Epithelial cell of esophagus (primary cell): ENCODE measurements at places on chromosomes 7 and 10.

GRCh38 chr7:107672183-107672582 is 11.6 kb downstream of the SLC26A4 start:
- DNase-seq = no peak

DNA sequence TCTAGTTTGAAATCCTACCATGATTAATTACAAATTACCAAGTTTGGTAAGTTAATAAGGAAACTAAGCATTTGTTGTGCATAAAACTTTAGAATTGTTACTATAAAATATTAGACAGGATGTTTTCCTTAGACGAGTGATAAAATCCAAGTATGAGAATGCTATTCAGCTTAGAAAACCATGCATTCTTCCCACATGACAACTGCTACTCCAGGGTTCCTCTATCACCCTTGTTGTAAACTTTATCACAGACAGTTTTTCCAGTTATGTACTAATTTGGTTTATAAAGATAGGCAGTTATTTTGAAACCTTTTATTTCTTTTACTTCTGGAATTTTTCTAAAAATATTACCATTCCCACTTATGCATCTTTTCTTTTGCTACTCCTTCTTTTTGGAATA is 52.0 kb downstream of the SIRT1 start:
- no peak for DNase-seq

DNA sequence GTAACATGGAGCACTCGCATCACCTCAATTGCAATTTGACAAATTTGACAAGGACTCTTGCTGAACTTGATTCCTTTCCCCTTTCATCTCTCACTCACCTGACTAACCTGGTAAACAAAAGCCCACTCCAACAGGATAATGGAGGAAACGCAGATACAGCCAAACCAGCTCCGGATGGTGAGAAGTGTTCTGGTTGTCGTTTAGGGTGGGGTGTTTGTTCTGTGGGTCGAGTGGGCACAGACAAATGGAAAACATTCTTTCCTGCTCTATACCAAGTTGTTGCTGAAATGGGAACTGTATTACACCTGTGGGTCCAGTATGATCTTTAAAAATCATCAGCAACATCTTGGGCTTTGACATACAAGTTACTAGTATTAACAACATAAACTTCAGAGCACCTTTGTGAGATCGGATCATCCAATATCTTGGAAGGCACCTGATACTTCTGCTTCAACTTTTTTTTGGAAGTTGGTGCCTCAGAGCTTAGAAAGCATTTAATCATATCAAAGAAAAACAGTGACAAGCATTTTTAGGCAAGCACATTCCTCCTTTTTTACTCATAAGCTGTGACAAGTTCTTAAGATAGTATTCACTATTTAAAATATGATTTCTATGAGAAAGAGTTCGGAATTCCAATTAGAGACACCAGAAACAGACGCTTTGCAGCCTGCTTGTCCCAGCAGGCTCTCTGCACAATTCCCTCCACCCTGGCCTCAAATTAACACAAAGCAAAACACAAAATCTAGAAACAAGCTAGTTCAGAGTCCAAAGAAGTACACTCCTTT is 58.1 kb downstream of the CCDC186 start:
- DNase-seq = no peak

- DNase-seq = no peak
Measured at GRCh38 chr10:70312972-70313371, 29.2 kb upstream of the NPFFR1 start.

DNA sequence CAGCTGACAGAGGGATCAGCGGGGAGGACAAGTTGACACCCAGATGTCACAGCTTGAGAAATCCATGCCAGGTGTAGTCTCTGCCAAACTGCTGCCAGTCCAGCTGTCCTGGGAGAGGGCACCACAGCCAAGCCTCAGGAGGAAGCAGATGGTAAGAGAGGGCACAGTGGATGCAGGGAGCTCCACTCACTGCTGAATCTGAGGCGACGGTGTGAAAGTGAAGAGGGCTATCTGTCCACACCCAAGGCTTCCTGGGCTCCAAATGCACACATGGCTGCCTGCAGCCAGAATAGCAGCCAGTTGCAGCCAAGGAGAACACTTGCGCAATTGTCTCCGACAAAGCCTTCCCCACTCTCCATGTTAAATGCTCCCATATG is 502.4 kb downstream of the GRID1 start:
- no peak for DNase-seq

DNA sequence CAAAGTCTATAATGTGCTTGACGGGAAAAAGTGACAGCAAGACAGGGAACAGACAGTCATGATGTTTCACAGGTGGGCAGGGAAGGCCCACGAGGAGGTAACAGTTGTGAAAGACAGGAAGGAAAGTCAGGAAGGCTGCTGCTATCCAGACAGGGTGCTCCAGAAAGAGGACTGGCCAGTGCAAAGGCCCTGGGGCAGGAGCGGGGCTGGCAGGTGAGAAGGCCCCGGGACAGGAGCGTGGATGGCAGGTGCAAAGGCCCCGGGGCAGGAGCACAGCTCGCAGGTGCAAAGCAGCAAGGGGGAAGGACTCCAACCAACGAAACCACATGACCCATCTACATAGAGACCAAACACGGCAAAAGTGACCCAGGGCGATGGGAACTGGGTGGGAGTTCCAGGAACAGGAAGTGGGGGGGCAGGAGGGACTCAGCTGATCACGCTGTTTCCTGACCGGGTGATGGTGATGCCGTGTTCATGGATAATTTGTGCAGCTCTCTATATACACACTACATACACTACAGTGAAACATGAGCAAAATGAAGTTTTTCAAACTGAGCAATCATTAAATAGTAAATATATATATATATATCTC is 138.2 kb downstream of the MAD1L1 start:
- no peak for DNase-seq

DNA sequence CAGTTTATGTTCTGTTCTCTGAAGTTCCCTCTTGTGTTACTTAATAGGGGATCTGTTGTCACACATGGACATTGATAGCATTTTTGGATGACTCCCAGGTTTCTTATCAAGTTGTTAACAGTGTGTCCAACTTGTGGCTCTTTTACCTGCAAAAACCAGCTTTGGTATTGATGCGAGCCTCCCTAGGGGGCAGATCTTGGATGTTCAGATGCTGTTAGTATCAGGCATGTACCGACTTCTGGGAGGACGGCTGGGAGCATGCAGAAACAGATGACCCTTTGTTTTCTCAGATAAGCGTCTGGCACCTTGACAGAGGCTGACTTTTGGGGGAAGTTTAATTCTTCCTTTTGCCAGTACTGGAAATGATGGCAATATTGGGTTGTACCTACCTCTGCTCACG is 2.2 kb downstream of the PLPP4 start:
- DNase-seq = no peak

GRCh38 chr10:10353326-10353868 is 664.3 kb upstream of the CELF2 start:
- no peak for DNase-seq

- DNase-seq = peak; percentile 84
Measured at GRCh38 chr10:63376560-63377304, 89.0 kb downstream of the JMJD1C start.

DNA sequence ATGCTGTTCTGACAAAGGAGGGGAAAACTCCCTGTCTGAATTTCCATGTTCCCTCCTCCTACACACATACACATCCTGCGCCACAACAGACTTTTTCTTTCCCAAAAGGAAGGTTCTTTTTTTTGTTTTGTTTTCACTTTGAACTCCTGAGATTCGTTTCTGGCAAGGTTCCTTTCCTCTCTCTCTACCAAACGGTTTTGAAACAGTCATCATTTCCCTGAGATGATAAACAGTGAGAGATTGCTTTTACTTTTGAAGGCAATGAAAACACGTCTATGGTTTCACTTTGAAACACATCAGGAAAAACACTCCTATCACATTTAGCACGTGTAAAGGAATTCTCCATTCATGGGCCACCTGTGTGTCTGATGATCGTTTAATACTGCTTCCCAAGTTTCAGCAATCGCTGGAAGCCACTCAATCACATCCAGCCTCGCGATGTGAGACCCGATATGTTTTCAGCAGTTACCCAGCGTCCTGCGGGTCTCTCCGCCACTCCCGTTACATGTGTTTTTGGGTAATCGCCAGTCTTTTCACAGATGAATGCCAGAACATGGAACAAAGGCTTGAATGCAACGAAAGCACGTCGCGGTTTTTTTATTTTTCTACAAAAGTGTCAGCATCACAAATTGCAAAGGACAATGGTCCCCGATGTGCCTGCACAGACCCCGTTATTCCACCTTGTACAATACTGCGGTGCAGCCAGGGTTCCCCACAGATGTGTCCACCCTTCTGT is 62.8 kb upstream of the CUX1 start:
- DNase-seq = peak; percentile 15

DNA sequence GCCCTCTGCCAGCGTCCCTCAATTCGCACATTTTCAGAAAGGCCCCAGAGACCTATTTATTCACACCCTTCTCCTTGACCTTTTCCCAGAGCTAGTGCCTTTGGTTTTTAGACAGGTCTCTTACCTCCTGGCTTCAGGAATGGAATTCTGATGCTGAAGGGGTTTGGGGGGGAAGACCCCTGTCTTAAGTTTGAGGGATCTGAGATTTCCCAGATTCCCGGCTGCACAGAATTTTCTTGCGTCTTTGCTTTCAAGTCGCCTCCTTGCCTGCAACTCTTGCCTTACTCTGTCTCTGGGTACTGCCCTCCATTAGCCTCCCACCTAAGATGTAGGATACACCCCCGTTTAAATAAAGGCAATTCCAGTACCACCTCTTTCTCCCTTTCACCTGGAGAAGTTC is 1.9 kb downstream of the GATA3 start:
- no peak for DNase-seq

DNA sequence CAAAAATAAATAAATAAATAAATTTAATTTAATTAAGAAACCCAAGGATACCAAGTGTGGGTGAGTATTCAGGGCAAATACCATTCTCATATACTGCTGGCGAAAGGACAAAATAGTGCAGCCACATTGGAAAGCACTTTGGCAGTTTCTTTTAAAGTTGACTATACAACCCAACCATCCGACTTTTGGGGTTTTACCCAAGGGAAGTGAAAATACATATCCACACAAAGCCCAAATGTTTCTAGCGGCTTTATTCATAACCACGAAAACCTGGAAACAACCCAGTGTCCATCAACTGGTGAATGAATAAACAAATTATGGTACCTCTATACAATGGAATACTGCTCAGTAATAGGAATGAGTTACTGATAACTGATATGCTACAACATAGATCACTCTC is 36.2 kb upstream of the OGDHL start:
- no peak for DNase-seq

DNA sequence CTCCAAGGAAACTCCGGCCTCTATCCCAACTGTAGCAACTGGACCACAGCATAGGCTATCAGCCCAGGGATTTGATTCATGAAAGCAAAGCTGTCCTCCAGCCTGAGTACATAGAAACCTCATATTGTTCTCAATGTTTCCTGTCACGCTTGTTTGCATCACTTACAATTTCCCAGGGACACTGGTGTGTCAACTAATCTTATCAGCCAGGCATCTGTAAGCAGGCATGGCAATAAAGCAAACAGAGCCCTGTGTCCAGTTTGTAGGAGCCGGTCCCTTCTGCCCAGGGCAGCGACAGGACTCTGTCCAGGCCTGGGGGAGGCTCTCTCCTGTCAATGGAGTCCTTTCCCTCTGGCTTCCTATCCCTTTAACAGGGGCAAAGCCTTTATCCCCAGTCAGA is 23.0 kb upstream of the CDHR3 start:
- DNase-seq = no peak

GRCh38 chr7:80263821-80264220 is 129.2 kb downstream of the GNAI1 start:
- no peak for DNase-seq

GRCh38 chr10:46048152-46048551 is 2.1 kb upstream of the MSMB start:
- peak; percentile 60 for DNase-seq

- no peak for DNase-seq
Measured at GRCh38 chr7:14924398-14924797, 21.8 kb upstream of the DGKB start.

DNA sequence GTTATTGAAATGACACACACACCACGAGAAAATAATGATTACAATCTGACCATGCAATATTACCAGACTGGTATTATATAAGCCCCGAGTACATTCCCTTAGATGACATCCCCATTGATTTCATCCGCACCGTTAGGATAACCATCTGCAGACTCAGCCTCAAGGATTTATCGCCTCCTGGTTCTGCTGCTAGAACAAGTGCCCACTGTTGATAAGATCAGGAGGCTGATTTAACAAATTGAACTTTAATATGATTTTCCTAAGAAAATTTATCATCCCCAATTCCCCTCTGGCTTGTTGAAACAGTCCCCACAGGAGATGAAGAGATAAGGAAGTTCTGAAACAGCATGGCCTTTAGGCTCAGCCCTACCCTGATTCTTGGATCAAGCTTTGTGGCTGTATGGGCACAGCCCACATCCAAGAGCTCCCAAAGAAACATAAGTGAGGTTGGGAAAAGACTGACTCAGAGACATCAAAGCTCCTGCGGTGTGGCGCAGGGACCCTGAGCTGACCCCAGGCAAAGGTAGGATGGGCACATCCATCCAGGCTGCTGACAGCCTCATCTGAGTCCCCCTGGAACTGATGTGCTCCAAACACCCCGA is 59.2 kb upstream of the CHCHD3 start:
- DNase-seq = no peak

- peak; percentile 91 for DNase-seq
Measured at GRCh38 chr7:119270644-119271043, 1002.3 kb upstream of the KCND2 start.
